ENCODE measurements at places on chromosomes 4 and X.

DNA sequence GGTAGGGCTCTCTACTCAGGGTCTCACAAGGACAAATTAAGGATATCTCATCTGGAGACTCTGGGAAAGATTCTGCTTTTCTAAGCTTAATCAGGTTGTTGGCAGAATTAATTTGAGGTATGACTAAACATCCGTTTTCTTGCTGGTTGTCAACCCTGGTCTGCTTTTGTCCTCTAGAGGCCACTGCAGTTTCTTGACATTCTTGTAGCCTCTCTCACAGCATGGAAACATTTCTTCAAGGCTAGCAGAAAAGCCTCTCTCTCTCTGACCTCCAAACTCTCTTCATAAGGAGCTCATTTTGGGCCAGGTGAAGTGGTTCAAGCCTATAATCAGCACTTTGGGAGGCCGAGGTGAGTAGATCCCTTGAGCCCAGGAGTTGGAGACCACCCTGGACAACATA is 749.5 kb upstream of the PCDH7 start:
- no peak for DNase-seq

DNA sequence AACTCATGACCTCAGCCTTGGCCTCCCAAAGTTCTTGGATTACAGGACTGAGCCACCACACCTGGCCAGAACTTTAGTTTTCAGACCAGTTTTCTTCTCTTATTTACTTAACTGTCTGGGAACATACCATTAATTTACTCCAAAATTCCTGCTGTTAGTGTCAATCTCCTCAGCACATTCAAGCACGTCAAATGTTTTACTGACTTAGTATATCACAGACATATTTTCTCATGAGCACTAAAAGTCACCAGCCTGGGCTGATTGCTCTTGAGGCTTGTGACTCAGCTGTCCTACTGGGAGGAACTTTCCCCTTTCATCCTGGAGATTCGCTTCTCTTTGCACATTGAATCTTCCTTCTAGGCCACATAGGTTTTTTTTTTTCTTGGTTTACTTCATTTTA is 109.6 kb downstream of the PCDH18 start:
- DNase-seq: no peak

DNA sequence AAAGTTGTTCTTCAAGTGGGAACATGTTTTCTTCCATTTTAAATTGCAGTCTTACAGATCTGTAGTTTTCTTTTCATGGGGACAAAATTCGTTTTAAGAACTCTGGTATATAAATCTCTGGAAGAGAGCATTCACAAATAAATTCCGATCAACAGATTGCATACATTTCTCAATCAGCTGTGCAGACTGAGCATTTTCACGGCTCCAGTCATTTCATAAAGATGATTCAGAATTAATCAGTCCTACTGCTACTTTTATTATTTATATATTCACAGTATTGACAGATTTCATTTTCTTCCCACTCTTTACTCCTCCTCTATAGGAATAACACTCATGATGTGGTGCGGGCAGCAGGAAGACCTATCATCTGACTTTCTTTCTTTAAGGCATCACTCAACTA is 534.9 kb upstream of the FTHL17 start:
- DNase-seq: no peak

- no peak for DNase-seq
Observed at GRCh38 chr4:106978046-106978774, 57.9 kb downstream of the DKK2 start.

- no peak for DNase-seq
Observed at GRCh38 chr4:77595364-77595973, 10.2 kb upstream of the CXCL13 start.

DNA sequence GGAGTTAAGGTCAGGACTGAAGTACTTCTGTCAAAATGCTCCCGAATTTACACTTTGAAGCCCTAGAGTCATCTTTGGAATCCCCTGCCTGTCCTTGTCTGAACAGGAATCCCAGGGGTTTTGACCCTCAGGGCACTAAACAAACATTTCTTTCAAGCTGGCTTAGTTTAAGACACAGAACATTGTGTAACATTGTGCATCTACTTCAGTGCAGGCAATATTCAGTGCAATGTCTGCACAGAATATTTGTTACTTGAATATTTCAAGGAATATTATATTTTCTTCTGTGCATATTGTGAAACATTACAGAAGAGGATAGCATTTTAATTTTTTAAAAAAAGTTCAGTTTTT is 763.4 kb downstream of the PCDH18 start:
- no peak for DNase-seq

GRCh38 chrX:121479406-121479805 is 432.0 kb downstream of the GLUD2 start:
- no peak for DNase-seq

DNA sequence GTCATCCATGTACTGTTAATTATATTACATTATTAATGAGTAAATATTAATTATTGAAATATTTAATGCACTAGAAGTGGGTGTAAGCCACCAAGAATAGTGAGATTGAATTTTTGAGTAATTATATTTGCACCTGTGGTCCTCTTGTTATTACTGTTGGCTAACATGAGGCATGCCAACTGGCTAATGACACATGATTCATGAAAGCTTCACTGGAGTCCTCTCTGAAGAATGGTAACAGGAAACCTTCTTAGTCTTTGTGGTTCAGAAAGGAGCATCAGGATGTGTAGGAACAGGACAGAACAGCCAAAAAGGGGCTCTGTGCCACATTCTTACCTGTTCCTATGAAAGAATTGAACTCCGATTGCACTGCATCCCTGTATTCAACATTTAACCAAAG is 65.2 kb downstream of the SLC4A4 start:
- no peak for DNase-seq

DNA sequence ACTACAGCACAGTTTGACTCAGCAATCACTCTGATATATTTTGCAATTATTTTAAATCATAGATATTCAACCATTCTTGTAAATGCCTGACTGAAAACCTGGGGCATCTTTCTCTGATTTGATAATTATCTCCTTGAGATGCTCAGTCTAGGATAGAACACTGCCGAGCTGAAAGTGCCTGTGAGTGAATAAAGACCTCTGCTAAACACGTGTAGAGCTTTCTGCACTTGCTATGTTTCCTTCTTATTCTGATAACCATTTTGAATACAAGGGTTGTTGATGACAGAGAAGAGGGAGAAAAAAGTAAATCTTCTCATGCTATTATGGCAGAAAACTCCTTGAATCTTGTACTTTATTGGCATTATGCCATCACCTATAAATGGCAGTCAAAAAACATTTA is 1843.4 kb upstream of the IGFBP7 start:
- no peak for DNase-seq

GRCh38 chrX:137194164-137194563 is 160.4 kb upstream of the GPR101 start:
- DNase-seq: peak; percentile 35

GRCh38 chr4:139813881-139814280 is 148.3 kb downstream of the MGST2 start:
- DNase-seq: no peak

DNA sequence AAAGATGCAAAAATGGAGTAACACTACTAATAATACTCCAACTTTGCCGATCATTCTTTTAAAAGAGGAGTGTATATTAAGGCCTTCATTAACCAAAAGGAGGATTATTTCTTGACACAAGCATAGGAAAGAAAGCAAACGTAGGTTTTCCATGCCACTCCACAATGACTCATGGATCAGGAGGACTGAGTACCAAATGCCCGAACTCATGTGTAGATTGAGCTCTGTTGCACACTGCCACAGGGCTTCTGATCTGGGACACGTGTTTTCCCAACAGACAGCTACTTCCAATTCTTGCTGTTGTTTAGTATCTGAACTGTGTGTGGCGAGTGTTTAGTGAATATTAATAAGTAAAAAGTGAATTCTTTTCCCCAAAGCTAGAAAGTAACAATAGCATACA is 131.2 kb downstream of the LDB2 start:
- DNase-seq: no peak
